ENCODE measurements at places on chromosomes 7 and 10.

DNA sequence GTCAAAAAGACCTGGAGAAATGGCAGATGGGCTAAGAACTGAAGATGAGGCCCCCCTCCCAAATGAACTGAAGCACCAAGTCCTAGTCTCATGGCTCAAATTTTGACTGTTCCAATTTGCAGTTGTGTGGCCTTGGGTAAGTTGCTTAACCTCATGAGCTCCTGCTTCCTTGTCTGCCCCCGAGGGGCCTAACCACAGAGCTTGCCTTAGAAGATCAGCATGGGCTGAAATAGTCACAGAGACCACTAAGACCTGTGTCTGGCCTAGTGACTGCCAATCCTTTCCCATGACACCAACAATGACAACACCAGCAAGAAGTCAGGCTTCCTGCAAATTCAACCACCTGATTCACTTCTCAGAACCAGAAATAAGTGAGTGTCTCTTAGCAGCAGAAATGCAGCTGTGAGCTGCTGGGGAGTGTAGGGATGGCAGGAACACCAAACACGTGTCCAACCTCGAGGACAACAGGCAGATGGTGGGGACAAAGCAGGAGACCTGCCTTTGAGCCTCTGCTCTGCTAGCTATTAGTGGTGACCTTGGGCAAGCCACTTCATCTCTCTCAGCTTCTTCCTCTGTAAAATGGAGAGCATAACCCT, 23.7 kb downstream of the CRHR2 start:
- DNase-seq, result no peak

DNA sequence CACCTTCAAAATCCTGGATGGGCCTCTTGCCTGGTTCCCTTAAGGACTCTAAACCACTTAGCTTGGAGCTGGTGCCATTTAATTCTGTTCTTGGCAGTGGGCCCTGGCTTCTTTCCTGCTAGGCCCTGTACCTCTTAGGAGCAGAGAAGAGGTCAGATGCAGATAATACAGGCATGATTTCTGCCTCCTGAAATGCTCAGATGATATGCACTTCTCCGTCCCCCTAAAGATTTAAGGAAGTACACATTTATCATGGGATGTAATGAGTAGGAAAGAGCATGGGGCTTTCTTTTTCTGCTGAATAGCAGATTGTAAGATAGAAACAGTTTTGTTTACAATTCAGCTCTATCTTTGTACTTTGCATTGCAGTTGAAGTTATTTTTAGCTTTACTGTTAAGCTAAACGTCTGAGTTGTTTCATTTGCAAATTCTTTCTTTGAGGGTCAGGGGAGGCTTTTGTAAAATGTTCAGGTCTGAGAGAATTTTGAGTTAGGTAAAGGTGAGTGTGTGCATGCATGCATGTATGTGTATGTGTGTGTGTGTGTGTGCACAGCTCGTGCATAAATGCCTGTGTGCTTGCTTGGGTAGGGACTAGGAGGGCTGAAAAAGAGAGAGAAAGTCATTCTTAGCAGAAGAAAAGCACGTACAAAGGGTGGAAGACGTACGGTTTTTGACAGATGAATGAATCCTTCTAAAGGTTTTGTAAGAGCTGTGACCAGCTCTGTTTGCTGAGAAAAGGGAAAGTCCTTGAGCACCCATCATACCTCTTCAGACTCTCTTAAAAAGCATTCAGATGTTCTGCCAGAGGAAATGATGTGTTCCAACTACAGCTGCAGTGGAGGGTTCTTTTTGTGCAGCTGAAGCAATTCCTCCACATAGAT, 364.2 kb downstream of the AUTS2 start:
- no peak for DNase-seq

DNA sequence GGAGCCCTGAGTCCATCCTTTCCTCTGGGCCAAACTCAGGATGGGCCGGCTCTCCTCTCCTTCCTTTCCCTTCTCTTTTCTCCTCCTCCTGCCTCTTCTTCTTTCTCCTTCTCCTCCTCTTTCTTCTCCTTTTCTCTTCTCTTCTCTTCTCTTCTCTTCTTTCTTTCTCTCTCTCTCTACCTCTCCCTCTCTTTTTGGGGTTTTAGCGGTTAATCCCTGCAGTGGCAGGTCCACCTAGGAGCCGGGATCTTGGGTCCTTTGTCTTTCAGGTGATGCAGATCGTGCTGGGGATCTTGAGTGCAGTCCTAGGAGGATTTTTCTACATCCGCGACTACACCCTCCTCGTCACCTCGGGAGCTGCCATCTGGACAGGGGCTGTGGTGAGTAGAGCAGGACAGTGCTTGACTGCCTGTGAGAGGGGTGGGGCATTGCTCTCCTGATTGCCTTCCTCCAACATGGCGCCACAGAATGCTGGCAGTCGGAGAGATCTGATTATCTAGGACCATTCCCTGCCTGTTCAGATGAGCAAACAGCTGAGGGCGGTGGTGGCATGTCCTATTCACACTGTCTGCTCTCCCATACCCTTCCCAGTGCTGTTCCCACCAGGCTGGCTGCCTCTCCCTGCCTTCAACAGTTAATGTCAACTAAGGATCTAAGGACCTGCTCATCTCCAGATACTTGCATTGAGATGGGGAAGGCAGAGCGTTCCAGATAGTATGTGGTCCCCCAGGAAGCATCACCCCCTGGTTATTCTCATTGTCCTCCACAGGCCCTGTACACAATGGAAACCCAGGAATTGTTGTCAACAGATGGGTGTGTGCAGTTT, 1.6 kb downstream of the TMEM176A start:
- DNase-seq, result no peak

GRCh38 chr7:99380032-99380822, 5.7 kb downstream of the ARPC1B start:
- DNase-seq, result peak; percentile 41

DNA sequence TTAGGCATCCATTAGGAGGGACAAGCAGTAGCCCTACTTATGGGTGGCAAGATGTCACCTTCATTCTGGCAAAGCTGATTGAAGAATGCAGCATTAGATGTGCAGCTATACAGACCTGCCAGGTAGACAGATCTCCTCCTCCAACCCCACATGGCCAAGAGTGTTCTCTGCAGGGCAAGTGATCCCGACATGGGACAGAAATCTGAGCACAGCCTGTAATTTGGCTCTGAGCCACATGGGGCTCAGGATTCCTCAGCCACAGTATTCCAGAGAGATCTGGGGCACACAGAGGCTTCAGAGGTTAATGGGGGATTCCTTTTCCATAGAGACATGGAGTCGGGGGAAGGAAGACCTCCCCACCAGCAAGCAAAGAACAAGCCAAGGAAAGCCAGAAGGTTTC, 58.7 kb upstream of the GDF10 start:
- DNase-seq, result no peak

- DNase-seq, result no peak
Observed at GRCh38 chr7:37027104-37027503, 302.8 kb upstream of the AOAH start.

DNA sequence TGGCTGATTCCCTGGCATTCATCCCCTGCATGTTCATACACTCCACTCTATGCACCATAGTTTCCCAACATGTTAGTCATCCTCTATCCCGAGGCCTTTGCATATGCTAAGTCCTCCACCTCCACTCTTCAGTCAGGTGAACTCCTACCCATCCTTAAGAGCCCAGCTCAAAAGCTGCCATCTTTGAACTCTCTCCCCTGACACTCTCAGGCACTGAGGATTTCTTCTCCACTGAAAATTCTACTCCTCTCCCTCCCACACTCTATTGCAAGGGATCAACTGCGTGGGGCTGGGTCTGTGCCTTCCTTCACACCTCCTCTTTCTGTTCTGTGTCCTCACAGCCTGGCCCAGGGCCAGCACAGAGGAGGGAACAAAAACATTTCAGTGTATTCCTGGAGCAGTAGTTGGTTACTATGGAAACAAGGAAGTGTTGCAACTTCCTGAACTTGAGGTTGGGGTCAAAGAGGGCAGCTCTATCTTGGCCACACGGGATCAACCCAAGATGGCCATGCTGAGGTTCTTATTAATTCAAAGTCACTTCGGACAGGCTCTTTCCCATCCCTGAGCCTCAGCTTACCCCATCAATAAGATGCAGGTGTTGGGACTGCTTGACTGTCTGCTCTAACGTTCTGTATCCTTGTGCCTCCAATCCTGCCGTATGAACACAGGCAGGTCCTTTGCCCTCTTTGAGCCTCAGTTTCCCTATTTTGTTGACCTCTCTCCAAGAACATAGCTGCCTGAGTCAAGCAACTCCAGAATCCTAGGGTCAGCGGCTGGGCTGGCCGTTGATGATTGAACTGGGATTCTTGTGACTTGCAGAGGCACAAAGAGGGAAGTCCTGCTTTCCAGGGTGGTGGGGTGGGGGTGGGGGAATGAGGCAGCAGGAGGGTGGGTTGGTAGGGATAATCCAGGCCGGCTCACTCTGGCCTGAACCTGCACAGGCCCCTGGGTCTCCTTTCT, 15.5 kb downstream of the ZMIZ1 start:
- no peak for DNase-seq

DNA sequence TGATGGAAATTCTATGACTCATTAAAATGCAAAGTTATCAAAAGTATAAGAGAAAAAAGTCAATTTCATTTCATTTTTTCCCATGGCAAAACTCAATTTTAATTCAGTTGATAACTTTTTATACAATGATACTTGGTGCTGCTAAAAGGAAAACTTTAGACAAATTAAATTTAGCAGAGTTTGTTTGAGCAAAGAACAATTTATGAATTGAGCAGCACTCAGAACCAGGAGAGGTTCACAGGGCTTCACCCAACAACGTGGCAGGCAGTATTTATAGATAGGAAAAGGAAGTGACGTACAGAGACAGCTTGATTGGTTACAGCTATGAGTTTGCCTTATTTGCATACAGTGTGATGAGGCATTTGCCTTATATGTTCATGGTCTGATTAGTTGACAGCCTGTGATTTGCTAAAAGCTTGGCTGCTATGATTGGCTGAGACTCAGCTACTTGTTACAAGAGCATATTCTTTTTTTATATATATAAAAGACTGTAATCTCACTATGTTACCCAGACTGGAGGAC, 157.2 kb upstream of the CELF2 start:
- no peak for DNase-seq

DNA sequence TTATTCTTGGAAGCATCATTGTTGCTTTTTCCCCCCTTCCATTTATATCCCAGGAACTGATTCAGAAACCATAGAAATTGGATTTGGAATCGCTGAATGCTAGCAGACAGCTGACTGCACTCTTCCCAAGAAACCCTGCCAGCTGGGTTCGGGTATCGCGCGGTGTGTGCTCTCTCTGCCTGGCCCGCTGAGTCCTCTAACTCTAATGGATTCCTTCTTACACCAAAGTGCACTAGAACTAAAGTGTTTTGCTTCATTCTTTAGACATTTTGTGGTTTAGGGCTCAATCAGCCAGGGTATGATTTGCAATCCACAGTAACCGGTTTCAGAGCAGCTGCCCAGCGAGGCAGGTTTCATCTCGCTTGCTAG, 92.2 kb downstream of the EGFR start:
- DNase-seq, result no peak

- DNase-seq, result no peak
Observed at GRCh38 chr7:143988976-143989745, 11.0 kb upstream of the OR6B1 start.

- no peak for DNase-seq
Observed at GRCh38 chr10:128803790-128804189, 663.3 kb upstream of the MGMT start.

- no peak for DNase-seq
Observed at GRCh38 chr7:155741805-155742204, 70.5 kb downstream of the SHH start.

GRCh38 chr10:22053048-22053447, 49.5 kb upstream of the DNAJC1 start:
- DNase-seq, result no peak

DNA sequence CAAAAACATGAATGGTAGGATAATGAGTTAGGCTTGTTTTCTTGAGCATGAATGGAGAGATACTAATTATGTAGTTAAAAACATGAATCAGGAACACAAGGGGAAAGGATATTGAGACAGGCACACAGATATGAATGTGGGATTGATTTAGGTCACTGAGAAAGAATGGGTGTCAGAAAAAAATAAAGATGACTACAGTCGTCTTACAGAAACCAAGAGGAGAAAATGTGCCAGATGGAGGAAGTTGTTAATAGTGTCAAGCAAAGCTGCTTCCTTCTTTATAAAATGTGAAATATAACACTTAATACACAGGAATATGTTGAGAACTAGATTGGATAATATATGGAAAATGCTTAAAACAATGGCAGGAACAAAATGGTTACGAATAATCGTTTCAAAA, 173.3 kb upstream of the BET1 start:
- DNase-seq, result no peak

DNA sequence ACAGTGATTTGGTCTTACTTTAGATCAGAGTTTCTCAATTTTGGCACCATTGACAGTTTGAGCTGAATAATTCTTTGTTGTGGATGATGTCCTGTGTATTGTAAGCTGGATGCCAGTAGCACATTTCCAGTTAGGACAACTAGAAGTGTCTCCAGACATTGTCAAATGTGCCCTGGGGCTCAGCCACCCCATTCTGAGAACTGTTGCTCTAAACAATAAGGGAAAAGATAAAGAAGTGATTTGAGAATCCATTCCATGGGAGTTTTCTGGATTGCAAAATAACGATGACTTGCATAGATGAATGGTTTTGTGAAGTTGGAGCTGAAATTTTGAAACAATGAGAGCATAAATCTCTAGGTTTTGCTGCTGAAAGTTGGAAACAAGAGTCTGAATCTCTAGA, 44.6 kb downstream of the NUP205 start:
- no peak for DNase-seq

- no peak for DNase-seq
Observed at GRCh38 chr7:151399906-151400305, 9.9 kb downstream of the WDR86 start.

DNA sequence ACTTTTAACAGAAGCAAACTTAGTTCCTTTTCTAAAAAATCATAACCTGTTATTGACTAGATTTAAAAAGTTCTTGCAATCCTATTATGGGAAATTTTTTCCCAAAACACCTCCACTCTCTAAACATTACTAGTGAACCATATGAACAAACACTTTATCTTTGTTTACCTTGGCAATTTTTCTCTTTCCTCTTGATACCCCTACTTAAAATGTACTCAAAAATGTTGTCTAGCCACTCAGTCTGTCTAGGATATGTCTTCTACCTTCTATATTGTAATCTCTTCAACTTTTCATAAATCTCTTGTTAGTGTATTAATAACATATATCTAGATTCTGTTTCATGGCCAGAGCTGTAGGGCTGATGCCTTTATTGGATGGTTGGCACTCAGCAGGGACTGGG, 630.0 kb upstream of the GRM3 start:
- no peak for DNase-seq

Data from activated T-cell treated with anti-CD3 and anti-CD28 coated beads for 48 hours (primary cell).